NCI-H1105 (cell line): ENCODE measurements at places on chromosomes 5 and 9.

- no peak for DNase-seq
Measured at GRCh38 chr9:4662989-4663792, 1.1 kb downstream of the PLPP6 start.

DNA sequence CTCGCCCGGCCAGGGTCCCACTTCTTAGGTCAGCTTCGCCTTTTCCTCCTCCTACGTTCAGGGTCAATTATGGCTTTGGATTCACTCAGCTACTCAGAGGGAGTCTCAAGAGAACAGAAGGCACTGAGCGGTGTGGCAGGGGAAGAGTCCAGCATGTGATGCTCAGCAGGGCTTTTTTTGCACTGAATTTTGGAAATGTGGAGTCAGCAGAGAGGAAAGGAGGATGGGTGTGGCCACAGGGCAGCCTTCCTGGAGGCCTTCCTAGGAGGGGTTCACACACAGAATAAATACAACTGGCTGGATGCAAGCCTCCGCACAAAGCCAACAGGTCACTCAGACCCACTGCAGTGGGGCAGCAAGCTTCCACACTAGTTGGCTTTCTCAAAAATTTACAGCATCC lies 4.8 kb downstream of the NAIF1 start:
- DNase-seq = no peak

- no peak for DNase-seq
Measured at GRCh38 chr5:176915906-176916305, 16.8 kb upstream of the HK3 start.

DNA sequence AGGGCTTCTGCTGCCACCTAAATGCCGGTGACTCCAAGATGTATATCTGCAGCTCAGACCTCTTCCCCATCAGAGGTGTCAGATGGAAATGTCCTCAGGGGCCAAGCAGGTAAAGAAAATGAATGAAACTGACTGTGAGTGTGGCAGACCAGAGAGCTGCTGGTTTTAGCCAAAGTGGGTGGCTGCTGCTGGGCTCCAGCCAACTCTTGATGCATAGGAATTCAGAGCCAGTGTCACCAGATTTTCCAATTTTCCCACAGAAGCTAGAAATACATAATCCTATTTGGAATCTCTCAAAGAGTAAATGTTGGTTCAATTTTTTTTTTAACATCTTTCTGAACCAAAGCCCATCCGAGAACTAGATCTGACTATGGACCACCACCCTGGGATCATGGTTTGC lies 161.2 kb upstream of the SPRY4 start:
- DNase-seq = no peak

DNA sequence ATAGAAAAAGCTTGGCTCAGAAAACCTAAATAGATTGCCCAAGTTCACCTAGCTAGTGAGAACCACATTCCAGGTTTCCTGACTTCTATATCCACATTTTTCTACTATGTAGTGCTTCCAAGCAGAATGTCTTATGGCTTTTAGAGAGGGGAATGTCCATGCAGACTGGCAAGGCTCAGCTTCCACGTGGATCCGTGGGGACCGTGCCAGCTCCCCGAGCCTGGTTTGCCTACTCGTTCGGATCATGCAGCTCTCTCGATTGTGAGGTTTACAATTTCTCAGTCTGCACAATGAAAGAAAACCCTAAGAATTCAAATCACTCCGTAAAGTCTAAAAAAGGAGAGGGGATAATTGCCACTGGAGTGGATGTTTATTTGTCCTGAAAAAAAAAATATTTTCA lies 256.5 kb upstream of the NR4A3 start:
- DNase-seq = no peak

DNA sequence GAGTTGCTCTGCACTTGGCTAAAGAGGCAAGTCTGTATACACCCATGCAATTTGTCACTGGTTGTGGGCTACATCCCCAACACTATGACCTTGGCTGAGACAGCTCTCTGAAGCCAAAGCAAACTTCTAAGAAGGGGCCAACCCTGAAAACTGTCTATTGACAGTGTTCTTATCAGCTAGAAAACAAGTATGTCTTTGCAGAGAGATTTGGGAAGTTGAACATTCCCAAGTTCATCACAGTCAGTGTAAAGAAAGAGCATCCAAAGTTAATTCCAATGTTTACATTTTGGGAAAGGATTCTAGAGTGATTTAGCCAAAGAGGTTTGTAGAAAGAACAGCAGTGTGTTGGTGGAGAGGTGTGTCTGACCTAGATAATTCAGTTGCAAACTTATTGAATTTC lies 711.1 kb upstream of the CHD1 start:
- DNase-seq = no peak

- DNase-seq = no peak
Measured at GRCh38 chr5:158698023-158698639, 401.6 kb downstream of the EBF1 start.
